Stimulated activated CD4-positive, alpha-beta T cell treated with anti-CD3 and anti-CD28 coated beads, Interleukin-2, amount 100 ng/mL, for 48 hours (primary cell): ENCODE measurements at places on chromosomes 7 and 10.

DNA sequence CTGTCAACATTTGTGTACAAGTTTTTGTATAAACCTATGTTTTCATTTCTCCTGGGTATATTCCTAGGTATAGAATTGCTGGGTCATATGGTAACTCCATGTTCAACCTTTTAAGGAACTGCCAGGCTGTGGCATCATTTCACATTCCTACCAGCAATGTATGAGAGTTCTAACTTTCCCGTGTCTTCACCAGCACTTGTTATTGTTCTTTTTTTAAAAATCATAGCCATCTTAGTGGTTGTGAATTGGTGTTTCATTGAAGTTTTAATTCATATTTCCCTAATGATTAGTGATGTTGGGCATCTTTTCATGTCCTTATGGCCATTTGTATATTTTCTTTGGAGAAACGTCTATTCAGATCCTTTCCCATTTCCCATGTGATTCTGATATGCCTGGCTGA is 193.0 kb upstream of the PLXNA4 start:
- DNase-seq, result no peak

GRCh38 chr7:40331915-40332314 is 197.1 kb downstream of the SUGCT start:
- no peak for DNase-seq

DNA sequence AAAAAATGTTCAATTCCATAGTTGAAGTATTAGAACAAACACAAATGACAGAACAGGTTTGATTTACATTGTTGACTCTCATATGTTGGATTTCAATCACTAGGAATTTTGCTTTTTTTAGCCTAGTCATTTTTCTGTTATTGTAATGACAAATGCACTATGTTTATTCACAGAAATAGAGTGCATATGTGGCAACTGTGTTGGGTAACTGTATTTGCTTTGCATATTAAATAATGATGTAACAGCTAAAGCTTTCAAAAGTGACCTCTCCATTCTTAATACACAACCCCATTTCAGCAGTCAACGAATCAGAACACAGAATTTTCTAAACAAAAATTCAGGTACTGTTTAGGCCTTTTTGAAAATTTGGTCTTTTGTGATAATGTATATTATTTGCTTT is 54.0 kb upstream of the SLC26A5 start:
- no peak for DNase-seq

DNA sequence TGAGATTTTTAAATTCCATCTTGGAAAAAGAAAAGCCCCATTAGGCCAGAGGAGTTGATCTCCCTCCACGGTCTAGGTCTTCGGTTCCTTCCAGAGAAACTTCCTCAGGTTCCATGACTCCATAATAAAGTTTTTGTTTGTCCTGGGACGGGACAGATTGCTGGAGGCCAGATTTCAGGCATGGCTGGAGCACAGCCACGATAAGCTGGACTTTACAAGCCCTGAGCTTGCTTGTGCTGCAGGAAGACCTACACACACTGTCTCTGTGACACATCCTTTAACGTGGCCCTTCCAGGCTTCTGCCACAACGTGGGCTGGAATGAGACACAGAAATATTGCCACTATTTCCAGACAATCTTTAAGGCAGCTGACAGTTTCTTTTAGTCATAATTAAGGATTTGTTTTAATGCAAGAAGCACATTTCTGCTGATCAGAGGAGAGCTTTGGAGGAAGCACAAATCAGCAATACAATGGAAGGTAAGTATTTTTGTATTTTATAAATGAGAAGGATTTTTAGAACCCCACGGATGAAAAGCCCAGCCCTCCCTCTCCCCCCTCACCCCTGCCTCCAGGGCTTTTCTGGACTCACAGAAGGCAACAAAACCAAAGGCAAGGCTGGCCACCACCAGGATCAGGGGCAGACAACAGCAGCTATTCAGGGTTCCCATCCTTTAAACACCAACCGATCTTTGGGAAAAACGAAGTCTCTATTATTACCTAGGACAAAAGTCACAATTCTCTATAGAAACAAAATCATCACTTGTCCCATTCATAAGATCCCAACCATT is 6.5 kb downstream of the CTBP2 start:
- no peak for DNase-seq

- no peak for DNase-seq
Observed at GRCh38 chr7:31371621-31372020, 31.1 kb upstream of the NEUROD6 start.

DNA sequence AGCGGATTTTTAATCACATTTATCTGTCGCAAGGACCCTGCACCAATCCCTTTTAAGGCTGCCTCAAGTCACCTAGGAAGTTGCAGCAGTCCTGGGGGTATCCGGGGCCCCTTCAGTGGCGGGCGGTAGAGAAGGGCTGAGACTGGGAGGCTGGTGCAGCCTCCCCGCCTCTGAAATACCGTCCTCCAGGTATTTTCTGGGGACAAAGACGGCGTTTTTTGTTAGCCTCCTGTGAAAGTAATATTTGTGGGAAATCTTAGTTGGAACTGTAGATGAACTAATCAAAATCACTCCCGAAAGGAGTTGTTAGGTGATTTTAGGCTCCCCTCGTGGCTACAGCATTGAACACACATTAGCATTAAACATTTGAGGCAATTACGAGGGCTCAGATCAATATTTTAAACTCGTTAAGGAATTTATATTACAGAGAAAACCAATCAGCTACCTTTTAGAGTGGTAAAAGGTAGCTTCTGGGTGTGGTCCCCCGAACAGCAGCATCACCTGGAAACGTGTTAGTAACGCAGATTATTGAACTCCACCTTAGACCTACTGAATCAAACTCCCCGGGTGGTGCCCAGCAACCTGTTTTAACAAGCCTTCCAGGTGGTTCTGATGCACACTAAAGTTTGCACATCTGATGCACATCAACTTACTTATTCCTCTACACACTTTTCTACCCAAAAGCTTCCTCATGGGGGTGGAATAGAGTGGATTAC is 530 bp upstream of the ANXA7 start:
- DNase-seq, result no peak

GRCh38 chr10:69241575-69241974 is 21.4 kb downstream of the HKDC1 start:
- DNase-seq, result no peak

DNA sequence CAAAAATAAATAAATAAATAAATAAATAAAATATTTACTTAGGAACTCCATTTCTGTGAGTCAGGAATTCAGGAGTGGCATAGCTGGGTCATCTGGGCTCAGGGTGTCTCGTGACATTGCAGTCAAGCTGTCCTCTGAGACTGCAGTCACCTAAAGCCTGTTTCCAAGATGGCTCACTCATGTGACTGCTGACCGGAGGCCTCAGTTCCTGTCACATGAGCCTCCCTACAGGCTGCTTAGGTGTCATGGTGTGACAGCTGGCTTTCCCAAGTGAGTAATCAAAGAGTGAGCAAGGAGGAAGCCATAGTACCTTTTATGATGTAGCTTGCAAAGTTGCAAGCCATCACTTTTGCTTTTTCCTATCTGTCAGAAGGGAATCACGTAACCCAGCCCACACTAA is 128.6 kb upstream of the KCTD7 start:
- no peak for DNase-seq

DNA sequence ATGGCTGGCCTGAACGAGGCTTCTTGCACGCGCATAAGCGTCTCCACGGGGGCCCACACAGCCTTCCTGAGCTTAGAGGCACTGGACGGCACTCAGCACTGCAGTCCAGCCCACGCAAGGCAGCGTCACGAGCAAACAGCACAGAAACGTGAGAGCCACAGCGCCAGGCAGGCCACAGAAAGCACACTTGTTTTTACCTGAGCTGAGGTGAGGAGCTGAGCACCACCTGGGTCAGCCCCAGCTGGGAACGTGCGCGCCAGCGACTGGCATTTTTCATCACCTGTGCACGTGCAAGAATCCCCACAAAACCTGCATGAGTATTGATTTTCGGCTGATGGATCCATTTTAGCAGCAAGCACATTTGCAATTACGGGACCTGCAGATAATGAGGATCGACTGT is 26.7 kb downstream of the IQCE start:
- DNase-seq, result no peak

- no peak for DNase-seq
Observed at GRCh38 chr7:28136420-28136819, 44.2 kb downstream of the JAZF1 start.

GRCh38 chr10:122077311-122077875 is 88.4 kb downstream of the TACC2 start:
- no peak for DNase-seq

GRCh38 chr10:70533189-70533558 is 54.6 kb downstream of the PALD1 start:
- no peak for DNase-seq

- DNase-seq, result no peak
Observed at GRCh38 chr7:28266402-28266801, 85.8 kb upstream of the JAZF1 start.

GRCh38 chr7:80357530-80357929 is 154.3 kb downstream of the GNAT3 start:
- DNase-seq, result no peak

- no peak for DNase-seq
Observed at GRCh38 chr7:143988976-143989745, 11.0 kb upstream of the OR6B1 start.

GRCh38 chr7:113891828-113892227 is 27.0 kb downstream of the PPP1R3A start:
- DNase-seq, result no peak
